ENCODE measurements at places on chromosomes 5 and 9.

GRCh38 chr9:126915281-126915816 lies 767 bp downstream of the RALGPS1 start:
- peak; percentile 11 for DNase-seq

DNA sequence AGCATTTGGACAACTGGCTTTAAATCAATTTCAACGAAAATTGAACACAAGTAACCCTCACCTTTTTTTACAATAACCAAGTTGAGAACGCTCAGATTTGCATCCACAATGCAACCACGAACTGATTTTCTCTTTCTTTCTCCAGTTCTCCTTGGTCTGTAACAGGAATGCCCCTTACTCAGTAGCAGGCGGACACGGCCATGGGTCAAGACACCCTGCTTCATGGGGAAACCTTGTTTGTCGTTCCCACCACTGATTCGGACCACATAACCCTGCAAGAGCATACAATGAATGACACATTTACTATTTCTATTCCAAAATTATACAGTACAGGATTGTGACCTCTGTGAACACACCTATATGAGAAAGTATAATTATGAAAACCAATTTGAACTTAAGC lies 1.4 kb downstream of the RPS6 start:
- DNase-seq: no peak

DNA sequence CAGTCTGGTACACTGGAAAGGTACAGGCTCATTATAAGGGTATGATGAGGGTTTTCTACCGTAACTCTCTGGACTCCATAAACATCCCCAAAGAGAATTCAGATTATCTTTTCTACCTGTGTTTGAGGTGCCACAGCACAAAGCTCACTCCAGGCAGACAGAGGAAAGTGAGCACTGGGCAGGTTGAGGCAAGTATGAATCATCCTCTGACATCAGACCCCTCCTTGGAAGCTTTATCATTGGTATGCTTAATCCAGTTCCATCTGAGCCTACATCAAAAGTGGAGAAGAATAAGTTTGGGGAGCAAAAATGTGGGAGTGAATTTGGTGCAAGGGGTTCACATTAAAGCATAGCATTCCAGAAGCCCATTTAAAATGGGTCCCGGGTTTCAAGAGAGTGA lies 21.7 kb downstream of the C9orf152 start:
- DNase-seq: no peak

DNA sequence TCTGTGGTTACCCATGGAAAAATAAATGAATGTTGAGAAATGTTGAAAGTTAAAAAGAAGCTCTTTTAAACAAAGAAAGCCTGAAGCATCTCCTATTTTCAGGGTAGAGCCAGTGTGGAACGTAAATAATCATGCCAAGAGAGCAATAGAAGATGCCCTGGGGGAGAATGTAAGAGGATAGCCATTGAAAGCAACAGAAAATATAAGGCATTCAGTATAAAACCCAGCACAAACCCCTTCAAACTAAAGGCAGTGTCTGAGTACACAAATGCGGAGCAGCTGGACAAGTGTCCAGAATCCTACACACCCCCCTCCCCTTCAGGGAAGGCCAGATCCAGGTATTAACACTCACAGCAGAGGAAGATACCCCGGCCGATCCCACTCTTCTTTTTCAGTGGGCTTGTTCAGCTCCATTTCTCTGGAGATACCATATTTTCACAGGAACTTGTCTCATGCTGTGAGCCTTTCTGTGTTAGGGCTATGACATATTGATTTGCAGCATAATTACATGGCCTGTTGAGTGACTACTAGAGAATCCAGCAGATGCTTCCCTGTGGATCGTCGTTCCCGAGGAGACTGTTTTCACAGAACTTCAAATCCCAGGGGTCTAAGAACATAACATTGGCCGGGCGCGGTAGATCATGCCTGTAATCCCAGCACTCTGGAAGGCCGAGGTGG lies 101.2 kb downstream of the PLK2 start:
- no peak for DNase-seq

GRCh38 chr9:72401396-72401795 lies 36.4 kb upstream of the ZFAND5 start:
- no peak for DNase-seq

- no peak for DNase-seq
Measured at GRCh38 chr5:150152636-150153462, 2.8 kb downstream of the PDGFRB start.

- no peak for DNase-seq
Measured at GRCh38 chr9:18324928-18325745, 148.8 kb upstream of the ADAMTSL1 start.

DNA sequence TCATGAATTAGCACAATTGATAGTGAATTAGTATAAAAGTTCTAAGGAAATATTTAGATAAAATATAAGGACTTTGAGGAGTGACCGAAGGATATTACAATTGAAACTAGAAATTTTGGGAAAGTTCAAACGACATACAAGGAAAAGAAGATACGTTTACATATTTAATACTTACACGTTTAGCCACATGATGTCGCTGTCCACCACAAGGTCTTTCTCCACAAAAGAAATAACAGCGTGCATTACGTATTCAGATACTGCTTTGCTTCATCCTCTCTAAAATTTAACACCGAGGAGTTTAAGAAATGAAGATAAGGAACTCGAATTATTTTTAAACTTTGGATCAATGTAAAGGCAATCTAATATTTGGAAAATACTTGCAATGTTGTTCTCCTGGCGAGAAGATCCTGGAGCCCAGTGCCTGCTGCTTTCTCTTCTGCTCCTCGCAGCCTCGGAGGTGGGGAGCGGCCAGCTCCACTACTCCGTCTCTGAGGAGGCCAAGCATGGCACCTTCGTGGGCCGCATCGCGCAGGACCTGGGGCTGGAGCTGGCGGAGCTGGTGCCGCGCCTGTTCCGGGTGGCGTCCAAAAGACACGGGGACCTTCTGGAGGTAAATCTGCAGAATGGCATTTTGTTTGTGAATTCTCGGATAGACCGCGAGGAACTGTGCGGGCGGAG lies at the start of gene PCDHA3:
TSS of gene PCDHA3 (plus strand) at position 242 of the 678 bp plus-strand sequence.
- DNase-seq: no peak

DNA sequence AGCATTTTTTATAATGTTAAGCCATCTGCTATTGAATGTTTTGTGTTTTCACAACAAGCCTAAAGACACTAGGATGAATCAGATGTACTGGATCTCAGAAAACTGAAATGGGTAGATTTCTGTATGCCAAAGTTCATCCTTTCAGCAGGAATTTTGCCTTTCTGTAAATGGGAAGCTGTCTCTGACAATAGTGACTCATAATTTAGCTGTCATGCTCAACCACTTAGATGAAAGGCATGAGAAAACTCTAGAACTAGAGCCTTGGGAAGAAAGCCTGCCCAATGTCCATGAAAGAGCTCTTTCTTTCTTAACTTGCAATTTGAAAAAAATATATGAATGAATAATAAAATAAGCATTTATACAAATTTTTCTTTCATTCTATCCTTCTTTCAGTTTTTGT lies 616.0 kb upstream of the EDIL3 start:
- DNase-seq: no peak

Data from T-helper 2 cell (primary cell).